ENCODE measurements at places on chromosomes 1 and 21.

DNA sequence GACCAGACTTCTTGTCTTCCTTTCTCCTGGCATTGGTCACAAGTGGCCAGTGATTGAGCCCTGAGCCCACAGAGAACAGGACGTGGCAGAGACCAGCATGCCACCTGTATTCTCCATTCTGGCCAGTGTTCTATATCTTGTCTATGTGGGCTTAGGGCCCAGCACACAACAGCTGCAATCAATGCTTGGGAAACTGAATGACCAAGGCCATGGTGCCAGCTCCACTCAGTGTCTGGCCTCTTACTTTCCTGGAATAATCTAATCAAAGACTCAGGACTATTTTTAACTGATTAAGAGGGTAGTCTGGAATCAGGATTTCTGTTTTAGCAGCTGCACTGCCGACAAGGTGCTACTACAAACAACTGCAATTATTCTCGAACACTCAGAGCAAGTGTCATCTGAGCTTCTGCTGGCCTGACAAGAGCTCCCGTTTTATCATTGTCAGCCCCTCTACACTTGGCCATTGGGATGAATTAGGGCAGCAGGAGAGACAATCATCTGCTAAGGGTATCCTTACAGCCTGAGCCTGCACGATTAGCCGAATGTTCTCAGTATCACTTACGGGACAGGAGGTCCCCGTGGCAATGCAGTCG lies 74.4 kb upstream of the GRIK3 start:
- ATAC-seq, result no peak

GRCh38 chr1:216554934-216555333 lies 131.7 kb upstream of the USH2A start:
- no peak for ATAC-seq

GRCh38 chr1:50038237-50038809 lies 14.6 kb upstream of the AGBL4 start:
- ATAC-seq, result no peak

DNA sequence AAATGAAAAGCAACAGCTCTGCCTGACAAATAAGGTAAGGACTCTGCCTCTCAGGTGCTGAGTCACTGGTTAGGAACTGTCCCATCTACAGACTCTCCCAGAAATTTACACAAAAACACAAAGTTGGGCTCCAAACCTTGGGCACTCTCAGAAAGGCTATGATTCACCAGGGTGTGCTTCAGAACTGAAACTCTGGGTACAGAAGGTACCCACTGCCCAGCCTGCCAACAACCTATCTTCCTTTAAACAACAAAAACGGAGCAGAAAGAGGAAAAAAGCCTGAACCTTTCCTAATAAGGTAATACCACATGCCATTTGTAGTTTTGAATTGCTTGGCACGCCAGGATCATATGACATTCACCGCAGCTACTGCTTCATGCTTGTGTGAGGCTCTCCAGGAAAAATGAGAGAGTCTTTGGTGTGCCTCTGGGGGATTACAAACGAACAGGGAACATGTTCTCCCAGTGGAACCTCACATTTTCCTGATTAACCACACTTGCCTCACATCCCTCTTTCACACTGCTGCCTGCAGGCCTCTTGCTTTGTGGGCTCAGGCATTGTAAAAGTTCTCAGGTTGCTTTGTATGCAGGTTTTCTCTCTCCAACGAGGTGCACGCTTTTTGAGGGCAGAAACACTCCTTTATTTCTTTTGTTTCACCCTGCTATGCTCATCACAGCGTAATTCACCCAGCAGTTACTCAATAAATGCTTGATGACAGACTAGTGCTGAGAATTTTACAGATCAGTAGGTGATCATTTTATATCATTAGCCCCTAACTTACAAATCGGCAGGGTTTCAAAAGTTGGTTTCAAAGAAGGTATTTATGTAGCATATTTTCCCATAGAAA lies 65.1 kb downstream of the GADD45A start:
- peak; percentile 84 for ATAC-seq

- no peak for ATAC-seq
These were observed 42.9 kb downstream of the GLIS1 start for GRCh38 chr1:53696051-53696450.

DNA sequence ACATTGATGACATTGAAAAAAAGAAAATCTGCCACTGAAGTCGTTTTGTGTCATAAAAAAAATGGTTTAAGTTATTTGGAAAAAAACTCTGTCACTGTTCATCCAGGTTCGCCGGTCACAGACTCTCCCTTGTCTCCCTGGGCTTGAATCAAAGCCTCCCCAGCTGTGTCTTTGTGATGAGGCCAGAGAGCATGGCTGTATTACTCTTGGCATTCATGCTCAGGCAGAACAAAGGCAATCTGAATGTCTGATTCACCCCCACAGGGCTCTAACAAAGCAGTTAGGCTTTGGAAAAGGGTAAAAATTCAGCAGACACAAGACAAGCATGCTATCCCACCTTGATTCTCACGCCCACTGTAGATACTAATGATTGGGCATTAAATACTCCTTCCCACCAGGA lies 304.3 kb upstream of the PLD5 start:
- no peak for ATAC-seq

- peak; percentile 22 for ATAC-seq
These were observed 19.3 kb downstream of the C1orf52 start for GRCh38 chr1:85240174-85240601.

GRCh38 chr1:101221945-101222429 lies 14.8 kb upstream of the S1PR1 start:
- no peak for ATAC-seq

DNA sequence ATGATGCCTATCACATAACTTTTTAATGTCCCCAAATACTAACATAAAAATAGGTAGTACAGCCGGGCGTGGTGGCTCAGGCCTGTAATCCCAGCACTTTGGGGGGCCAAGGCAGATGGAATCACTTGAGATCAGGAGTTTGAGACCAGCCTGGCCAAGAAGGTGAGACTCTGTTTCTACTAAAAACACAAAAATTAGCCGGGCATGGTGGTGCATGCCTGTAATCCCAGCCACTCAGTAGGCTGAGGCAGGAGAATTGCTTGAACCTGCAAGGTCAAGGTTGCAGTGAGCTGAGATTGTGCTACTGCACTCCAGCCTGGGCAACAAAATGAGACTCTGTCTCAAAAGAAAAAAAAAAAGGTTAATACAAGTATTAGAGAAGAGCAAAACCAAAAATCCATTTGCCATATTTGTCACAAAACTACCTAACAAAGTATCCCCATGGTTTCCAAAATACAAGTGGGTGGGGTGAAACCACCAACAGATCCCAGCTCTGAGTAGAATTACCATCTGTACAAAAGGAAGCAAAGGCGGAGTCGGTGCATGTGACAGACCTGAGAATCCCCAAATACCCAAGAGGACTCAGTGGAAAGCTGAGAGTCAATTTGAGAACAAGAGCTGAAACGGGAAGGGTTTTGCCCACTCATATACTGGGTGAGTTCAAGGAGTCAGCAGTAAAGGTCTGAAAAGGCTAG lies 113.2 kb downstream of the TOMM20 start:
- no peak for ATAC-seq

DNA sequence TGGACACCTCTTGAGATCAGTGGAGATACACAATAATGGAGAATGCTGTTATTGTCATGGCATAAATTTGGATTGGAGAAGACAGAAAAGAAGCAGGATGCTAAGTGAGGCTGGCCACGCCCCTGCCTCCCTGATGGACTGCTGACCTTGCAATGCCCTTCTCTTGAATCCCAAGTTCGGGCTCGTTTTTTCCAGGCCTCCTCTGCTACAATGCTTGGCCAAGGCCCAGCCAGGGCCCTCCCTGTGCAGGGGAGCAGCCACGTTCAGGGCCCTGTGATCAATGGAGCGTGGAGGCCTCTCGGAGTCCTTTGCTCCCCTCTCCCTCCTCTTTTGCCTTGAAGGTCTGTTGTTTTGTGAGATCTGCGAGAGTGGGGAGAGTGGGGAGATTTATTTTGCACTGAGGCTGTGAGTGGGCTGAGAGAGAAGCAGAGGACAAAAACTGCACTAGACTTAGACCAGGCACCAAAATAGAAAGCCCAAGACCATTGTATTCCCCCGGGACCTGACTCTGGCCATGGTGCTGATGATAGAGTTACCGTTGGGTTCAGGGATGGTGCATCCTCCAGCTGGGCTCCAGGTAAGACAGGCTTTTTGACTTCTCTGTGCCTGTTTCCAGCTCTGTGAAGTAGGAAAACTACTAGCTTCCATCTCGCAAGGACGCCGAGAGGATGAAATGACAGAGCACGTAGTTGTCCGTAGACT lies 268.6 kb downstream of the KAZN start:
- ATAC-seq, result no peak

DNA sequence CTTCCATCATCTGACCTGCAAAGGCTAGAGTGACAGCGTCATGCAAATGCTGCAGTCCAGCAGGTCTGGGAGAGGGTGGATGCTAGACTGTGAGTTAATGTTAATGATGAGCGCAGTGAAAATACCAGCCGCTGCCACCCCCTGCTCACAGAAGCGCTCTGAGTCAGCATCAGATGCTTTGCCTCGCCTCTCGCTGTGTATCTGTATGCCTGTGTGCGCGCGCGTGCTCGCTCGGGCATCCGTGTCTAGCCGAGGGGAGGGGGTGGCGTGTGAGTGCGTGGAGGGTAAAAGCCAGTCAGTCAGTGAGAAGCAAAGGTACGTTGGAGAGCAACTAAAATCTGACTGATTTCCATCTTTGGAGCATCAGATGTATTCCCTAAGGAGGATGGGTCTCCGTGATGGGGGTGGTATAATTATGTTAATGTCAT lies 858.7 kb downstream of the USP25 start:
- peak; percentile 73 for ATAC-seq

DNA sequence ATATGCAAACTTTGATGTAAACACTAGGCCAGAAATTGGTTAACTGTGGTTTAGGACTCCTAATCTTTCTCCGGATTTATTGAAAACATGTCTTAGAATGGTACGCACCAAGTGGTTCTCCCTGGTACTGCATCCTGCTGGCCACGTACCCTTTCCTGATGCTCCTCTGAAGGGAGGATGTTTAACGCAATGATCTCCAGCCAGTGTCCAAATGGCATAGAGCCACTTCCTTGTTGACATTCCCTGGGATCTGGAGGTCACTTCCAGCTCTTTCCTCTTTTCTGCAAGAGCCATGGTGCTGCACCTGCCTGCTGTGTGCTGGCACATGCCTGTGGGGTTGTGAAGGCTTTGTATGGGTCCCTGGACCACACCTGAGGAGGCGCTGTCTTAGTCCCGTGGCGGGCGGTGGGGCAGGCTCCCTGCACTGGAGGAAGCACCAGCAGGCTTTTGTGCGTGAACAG lies 53.9 kb downstream of the GALNT2 start:
- ATAC-seq, result peak; percentile 25
